Fibroblast of gingiva (primary cell): ENCODE measurements at places on chromosomes 3 and 15.

DNA sequence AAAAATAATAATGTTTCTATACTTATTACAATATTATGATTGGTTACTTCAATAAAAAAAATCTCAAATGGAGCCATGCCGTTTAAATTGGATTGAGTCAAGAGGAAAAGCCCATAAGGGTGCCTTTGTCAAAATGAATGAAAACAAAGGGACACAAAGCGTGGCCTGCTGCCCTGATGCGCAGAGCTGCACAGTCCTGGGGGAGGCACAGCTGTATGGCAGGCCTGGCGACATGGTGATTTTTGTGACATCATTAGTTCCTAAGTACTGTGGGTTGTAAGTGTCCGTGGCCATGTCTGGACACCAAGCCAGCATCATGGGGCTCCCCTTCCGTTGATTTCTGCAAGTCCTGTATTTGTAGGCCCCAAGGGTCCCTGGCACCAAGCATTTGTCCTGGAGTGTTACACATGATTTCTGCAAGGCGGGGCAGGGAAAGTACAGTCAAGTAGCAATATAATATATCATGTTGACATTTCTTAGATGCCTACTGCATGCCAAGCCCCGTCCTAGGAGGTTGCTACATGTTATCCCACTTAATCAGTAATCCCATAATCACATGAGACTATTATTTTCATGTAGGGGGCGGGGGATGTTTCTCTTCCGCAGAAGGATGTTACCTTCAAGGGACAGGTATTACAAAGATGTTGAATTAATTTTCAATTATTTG, 59.7 kb downstream of the GHSR start:
- DNase-seq, result no peak

GRCh38 chr15:69718916-69719315, 266.3 kb downstream of the RPLP1 start:
- no peak for DNase-seq

- DNase-seq, result no peak
These were observed 9.5 kb downstream of the CFAP44 start for GRCh38 chr3:113431811-113432210.

GRCh38 chr3:127053450-127053849, 70.5 kb downstream of the PLXNA1 start:
- no peak for DNase-seq

DNA sequence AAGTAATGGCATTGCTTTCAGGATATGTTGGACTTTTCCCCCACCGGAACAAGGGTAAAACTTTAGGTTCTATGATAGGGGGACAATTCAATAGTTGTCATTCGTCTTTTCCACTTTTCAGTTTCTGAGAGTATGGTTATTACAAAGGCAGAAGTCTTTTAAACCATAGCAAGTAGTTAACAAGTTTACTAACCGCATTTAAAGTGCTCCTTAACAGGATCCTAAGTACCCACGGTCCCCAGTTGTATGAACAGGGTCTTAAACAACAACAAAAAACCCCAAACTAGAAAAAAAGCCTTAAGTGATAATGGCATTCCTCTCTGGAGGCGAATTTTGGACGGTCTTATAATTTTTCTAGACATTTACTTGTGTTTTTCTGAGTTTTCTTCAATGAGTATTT, 831 bp downstream of the IFT57 start:
- no peak for DNase-seq

DNA sequence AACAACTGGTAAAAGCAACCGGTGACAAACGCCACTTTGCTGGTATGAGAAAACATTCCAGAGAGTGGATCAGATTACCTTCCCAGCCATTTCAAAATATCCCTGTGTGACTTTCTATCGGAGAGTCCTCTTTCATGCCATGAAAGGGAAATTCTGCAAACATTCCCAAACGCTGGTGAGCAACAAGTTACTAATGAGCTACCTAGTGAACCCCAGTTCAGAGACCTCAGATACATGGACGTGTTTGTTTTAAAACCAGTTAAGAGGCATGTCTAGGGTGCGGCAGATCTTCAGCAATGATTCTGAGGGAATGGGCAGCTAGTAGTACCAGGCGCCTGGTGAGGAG, 418.2 kb upstream of the NR2F2 start:
- no peak for DNase-seq

DNA sequence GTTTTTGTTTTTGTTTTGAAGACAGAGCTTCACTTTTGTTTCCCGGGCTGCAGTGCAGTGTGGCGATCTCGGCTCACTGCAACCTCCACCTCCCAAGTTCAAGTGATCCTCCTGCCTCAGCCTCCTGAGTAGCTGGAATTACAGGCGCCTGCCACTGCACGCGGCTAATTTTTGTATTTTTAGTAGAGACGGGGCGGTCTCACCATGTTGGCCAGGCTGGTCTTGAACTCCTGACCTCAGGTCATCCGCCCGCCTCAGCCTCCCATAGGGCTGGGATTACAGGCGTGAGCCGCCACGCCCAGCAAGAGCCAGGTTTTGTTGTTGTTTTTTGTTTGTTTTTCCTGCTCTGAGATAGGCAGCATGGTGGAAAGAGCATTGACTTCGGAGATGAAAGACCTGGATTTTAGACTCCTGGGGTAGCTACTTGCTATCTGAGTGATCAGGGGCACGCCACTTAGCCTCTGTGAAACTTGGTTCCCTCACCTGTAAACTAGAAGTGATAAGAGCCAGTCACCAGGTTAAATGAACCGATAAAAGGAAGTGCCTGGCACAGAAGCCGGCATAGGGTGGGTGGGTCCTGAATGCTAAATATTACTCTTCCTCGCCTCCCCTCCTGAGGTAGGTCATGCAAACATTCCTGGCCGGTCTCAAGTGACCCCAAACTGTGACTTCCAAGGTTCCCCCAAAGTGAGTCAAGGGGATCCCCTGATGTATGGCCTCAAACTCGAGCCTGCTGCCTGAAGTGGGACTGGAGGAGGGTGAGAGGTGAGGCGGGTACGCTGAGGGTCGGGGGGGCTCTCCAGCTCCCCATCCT, 62.9 kb upstream of the MCF2L2 start:
- no peak for DNase-seq

GRCh38 chr15:63063164-63063756, 20.7 kb downstream of the TPM1 start:
- DNase-seq, result no peak

- DNase-seq, result peak; percentile 36
These were observed 1.5 kb downstream of the C2CD4A start for GRCh38 chr15:62068071-62068809.

DNA sequence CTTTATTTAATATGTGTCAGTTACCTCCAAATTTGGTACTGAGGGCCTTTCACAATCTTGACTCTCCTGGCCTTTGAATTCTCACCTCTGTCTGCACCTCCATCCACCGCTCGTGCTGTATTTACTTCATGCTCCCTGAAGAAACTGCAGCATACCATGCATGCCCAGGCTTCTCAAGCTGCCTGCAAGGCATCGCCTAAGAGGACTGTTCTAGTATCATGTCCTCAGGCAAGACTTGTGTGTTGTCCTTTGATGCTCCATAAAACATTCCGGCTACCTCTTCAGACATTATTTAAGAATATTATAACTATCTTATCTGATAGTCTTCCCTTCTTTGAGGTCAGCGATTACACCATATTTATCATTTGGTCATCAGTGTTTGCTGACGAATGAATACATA, 682.5 kb downstream of the NR2F2 start:
- DNase-seq, result no peak

DNA sequence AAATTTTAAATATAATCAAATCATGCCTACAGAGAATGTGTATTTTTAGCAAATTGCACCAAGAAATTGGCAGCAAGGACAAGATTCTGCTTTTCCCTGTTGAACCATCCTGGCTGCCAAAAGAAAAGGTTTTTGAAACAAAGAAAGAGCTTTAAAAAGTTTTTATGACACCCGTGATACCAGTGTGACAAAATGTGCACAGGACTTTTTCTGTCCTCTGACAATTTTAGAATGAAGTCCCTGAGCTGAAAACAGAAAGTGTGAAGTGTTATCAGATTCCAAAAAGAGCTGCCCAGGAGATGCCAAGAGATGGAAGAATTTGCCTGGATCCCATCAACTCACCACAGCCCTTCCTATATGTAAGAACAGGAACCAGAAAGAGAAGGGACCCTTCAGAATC, 33.2 kb upstream of the TMC3 start:
- DNase-seq, result no peak
